ENCODE measurements at places on chromosomes 1 and 21.

DNA sequence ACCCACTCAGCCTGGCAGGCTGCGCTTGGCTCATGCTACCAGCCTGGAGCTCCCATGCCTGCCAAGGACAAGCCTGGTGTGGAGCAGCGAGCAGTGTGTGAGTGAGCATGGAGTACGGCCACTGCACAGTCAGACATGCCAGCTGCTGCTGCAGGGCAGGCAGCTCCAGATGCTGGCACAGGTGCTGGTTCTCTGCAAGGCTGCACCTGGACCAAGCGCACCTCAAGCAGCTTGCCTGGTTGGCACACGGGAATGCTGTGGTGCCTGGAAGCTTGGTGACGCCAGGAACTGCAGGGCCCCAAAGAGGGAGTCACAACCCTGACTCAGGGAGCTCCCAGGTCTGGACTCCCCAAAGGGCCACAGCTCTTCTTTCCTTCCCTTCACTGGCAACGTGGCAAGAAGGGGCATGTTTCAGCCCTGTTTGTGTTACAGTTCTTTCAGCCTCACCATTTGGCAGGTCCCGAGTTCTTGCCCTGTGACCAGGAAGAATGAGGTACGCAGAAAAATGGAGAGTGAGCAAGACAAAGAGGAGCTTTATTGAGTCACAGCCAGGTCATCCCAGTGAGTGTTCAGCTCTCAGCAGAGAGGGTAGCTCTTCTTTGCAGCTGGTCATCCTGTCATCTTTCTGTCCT lies 26.1 kb downstream of the ACOT7 start:
- DNase-seq = no peak

DNA sequence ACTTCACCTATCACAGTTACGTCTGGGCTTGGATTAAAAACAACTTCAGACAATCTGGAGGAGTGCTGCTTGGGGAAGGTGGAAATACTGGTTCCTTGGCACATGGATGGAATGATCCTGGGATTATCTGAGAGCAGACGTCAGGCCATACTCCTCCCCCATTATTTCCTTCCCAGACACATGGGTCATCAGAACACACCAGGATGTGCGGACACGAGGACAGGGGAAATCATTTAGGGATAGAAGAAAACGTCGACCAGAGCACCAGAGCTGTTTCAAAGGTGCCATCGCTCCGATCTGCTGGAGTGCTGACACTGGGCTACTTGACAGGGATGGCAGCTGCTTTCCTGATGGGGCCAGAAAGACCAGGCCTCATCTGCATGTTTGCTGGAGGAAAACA lies 31.8 kb upstream of the ANGPTL7 start:
- DNase-seq = no peak

GRCh38 chr1:235990330-235990795 lies 74.5 kb downstream of the NID1 start:
- DNase-seq = no peak

DNA sequence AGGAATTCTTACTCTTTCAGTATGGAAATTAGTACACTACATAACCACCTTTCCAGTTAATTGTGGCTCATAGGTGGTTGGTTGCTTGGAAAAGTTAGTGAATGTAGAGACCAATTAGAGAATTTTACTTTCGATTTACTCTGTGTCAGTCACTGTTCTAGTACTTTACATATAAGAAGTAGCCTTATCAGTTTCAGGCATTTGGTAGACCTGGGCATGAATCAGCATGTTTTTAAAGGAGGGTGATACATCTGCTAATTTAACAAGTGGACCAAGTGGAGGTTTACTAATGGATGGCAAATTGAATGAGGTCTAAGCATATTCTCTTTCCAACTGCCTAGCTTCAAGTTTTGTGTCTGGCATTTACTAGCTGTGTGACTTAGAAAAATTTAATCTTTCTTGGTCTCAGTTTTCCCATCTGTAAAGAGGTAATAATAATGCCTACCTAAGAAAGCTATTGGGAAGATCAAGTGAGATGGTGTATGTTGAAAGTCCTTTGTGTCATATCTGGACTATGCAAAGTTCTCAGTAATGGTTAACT lies 1158.6 kb downstream of the PLA2G4A start:
- no peak for DNase-seq

DNA sequence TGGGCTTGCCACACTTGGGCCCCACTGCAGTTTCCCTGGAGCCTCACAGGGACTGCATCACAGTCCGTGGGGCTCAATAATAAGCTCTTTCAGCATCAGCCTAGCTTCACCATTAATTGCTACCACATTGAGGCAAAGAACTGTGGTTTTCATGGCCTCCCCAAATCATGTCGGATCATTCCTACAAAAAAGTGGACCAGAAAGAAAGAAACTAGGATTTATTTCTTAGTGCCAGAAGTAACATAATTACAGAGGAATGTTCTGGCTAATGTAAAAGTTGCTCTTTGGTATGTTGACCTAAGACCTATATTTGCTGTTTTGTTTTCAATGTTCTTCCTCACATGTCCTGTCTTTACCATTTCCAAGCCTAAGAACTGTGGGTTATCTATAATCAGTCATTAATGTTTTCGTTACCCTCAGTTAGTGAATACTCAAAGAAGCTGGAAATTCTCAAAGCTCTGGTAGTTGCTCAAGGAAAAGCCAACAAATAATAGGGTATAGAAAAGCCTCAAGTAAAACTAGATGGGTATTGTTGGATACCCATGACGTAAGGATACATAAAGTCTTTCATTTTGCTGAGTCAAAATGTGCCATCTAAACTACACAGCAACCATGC lies 173.9 kb downstream of the LTN1 start:
- DNase-seq = no peak

- DNase-seq = no peak
Measured at GRCh38 chr1:228207851-228208821, at the start of gene OBSCN. OBSCN (plus strand) TSS chr1:228208044; CDS start chr1:228211784, 3,740 bp downstream.

DNA sequence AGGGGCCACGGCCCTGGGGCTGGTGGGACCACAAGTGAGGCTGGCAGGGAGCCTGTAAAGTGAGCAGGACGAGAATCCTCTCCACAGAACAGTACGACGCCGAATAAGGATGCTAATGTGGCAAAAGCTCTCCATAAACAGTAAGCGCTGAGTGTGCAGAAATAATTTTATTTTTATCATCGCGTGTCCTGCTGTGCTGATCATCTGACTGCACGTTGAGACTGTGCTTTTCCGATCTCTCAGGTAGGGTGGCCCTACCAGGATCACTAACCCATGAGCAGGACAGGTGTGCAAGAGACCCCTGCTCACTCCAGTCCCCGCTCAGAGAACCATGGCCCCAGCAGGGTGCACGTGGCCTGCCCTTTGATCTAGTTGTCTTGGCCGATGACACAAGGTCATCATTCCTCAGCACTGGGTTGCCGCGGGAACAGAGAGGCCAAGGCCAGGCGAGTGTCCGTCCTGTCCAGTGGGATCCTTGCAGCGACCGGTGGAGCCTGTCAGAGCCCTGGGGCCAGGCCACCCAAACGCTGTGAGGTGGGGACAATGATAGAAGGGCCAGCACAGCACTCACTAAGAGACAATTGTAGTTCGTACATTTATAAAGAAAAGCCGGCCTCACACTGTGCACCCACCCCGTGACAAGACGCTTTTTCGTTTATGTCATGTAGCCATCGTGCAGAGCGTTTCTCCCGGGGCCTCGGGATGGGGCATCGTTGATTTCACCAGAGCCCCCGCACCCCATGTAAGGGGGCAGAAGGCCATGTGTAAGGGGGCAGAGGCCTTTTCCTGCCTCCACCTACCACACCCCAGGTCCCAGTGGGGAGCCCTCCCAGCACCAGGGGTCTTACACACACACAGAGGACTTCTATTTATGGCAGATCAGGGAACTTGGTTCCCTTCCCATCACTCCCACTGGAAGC lies 52.7 kb upstream of the ADARB1 start:
- DNase-seq = no peak

- no peak for DNase-seq
Measured at GRCh38 chr1:160570840-160571239, 8.5 kb downstream of the CD84 start.

GRCh38 chr1:179231923-179232322 lies 2.4 kb upstream of the ABL2 start:
- DNase-seq = no peak

- DNase-seq = no peak
Measured at GRCh38 chr21:25934771-25935224, 200.0 kb downstream of the GABPA start.

DNA sequence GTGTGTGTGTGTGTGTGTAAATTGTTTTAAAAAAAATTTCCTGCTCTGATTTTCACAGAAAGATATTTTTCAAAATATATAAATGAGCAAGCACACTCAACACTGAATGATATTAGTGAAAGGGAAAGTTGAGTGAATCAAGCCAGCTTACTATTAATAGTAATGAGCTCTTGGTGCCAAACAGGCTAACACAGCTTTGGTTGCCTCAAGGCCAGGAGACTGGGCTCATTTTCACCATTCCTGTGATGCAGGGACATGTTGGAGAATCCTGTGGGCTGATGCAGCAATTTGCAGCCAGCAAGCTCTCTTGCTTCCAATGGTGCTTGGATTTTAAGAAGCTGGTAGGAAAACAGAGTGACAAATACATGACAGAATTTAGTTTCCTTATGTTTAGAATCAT lies 30.2 kb downstream of the PLA2G4A start:
- DNase-seq = no peak

DNA sequence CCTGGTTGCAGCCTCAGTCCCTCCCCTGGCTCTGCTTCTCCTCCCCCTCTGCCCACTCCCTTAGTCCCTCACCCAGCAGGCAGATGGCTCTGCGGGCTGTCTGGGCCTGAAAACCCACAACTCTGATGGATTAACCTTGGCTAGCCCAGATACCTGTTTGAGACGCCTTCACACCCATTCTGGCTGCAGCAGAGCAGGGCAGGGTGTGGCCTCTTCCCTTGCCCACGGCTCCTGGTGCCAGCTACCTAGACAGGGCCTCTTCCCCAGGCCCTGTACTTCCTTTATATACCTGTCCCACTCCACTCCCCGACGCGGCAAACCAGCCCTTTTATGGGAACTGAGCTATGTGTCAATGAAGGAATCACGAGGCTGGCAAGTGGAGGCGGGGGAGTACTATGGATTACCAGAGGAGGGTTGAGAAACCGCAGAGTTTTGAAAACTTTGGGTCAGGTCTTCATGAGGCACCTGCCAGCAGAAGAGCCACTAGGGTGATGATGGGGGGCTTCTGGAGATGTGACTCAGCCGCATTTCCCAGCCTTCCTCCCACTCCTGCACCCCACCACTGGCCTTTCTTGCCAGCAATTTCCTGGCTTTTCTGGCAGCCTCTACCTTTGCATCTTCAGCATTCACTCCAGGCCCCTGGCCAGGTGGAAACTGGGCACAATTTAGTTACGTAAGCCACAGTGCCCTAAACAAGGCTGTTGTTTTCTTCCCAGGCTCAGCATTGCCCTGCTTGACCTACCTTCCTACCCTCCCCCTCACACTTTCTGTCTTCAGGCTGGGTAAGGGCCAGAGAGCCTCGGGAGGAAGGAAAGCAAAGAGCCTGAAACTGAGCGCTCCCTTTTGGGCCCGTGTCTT lies at the start of gene CHI3L1:
TSS of gene CHI3L1 (minus strand) at position 259 of the 858 bp plus-strand sequence. CDS start at position 178, 81 bp downstream.
- no peak for DNase-seq

DNA sequence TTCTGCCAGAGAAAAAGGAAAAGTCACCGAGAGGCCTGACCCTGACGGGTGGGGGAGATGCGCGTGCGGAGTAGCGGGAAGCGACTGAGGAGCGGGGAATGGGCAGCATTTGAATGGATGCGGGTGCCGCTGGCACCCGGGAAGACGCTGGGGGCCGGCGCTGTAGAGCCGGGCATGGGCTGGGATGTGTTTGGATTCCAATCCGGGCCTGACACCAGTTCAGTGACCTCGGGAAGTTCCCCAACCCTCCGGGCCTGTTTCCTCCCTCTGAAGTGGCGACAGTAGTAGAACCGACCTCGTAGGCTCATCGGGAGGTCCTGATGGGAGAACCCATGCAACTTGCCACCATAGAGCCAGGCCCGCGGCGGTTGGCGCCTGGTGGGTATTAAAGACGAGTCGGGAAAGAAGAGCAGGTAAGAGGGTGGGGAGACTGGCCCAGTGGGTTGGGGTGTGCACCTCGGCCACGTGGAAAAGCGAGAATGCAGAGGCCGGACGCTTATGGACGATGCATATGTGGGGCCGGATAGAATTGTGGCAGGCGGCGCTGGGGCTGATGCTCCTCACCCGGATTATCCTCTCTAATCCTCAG lies 642 bp upstream of the SLC16A1 start:
- no peak for DNase-seq

DNA sequence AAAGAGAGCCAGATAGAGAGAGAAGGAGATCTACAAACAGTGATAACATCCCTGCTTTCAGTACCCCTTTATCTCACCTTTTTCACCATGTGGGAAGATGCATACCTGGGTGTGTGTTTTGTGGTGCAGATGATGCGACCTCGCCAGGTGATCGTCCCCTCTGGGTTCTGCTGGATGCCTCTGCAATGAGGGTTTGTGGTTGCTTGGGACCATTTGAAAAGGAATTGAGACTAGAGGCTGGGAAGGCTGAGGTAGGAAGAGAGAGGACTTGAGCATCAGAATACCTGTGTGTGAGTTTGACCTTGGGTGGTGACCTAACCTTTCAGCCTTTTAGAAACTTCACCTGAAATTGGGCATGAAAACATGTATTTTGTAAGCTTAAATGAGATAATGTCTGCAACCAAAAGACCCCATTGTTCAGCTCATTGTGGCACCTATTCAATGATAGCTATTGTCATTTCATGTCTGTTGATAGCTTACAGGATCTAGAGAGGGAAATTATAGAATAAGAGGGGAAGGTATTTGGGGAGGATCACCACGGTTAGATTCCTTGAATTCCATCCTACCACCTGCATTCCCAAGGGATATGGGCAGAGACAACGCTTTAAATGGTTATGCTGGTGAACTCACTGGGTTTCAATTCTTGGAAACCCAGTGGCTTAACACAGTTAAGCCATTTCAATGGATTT lies 125.7 kb downstream of the IGSF21 start:
- no peak for DNase-seq

DNA sequence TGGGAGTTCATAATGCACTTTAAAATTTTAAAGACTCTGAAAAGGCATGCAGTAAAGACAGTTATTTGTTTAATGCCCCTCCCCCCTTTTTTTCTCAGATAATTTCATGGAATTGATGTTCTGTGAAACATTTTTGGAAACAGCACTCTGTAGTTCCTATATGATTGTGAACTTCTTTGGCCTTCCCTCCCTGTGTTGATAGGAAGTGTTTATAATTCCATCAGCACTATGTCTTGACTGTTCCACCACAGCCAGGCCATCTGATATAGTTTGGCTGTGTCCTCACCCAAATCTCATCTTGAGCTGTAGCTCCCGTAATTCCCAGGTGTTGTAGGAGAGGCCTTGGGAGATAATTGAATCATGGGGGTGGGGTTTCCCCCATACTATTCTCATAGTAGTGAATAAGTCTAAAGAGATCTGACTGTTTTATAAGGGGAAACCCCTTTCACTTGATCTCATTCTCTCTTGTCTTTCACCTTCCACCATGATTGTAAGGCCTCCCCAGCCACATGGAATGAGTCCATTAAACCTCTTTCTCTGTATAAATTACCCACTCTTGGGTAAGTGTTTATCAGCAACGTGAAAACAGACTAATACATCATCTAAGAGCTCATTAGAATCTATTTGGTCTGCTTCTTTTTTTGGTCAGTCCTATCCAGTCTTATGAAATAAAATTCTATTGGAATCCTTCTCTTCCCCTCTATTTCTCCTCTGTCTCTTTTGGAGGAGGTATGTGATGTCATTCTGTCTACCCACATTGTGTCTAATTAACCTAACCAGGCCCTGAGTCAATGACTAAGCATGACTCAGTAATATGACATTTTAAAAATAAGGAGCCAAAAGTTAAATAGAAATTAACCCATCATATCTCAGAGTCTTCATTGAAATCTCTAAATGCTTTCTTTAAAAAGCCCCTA lies 8.9 kb downstream of the CCDC185 start:
- DNase-seq = no peak

All from activated naive CD4-positive, alpha-beta T cell (primary cell).